ENCODE measurements at places on chromosomes 7 and 10. TPM values are rescaled to one million over a fixed set of nuclear protein-coding genes. Genes with fewer than 3 reads are reported as not detected.

The PRSS1 gene
- polyA plus RNA-seq = not detected

The AKR1C8 gene
- polyA plus RNA-seq = 0.31 TPM

DNA sequence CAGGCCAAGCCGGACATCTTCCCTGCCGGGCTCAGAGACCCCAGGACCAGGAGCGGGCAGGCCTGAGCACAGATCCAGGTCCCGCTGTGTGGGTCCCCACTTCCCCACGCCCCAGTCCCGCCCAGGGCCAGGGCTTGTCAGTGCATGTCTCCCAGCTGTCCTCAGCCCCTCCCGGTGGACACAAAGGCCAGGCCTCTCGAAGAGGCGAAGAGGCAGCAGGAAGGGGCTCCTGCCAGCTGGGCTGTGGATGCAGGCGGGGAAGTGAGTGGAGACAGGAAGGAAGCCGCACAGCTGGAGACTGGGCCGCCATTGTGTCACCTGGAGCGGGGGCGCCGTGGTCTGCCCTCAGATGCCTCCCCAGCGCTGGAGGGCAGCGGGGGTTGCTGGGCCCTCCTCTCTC lies 4.8 kb downstream of the GRIFIN start:
- no peak for DNase-seq

DNA sequence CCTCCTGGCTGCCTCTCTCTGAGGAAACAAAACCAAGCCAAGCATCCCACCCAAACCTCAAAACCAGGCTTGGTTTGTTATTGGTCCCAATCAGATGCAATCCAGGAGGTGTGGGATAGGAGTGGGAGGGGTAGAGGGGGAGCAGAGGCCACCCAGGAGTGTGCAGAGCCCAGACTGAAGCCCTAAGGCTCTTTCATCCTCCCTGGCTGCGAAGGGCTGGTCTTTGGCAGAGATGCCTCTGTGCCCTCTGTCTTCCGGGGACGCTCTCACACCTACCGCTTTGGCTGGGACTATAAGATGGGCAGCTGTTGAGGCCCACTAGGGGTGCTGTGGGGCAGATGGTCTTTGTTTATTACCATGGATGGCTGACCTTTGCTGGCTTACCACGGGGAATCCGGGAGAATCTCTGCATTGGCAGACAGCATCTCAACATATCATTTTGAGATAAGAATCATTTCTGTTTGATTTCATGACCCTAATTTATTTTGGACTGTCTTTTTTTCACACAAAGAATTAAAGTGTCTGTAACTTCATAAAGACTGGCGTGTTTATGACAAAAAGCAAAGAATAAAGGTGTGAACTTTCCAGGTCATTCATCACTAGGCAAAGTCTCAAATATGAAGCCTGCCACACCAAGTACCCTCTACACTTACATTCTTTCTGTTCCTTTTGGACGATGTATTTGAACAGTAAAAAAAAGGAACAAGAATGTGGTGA lies 6.5 kb upstream of the DENND2A start:
- DNase-seq = no peak

All from left renal cortex interstitium (tissue), 4 donors.